ENCODE measurements at places on chromosomes 12 and 14.

GRCh38 chr12:68435816-68436215, 103.7 kb upstream of the MDM1 start:
- no peak for DNase-seq

DNA sequence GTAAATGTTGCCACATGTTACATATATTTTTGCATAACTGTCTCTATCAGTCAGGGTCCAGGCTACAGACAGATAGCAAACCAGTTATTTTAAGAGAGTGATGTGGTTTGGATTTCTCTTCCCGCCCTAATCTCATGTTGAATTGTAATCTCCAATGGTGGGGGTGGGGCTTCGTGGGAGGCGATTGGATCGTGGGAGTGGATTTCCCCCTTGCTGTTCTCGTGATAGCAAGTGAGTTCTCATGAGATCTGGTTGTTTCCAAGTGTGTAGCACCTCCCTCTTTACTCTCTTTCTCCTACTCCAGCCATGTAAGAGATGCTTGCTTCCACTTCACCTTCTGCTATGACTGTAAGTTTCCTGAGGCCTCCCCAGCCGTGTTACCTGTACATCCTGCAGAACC, 704.2 kb upstream of the TBX3 start:
- no peak for DNase-seq

DNA sequence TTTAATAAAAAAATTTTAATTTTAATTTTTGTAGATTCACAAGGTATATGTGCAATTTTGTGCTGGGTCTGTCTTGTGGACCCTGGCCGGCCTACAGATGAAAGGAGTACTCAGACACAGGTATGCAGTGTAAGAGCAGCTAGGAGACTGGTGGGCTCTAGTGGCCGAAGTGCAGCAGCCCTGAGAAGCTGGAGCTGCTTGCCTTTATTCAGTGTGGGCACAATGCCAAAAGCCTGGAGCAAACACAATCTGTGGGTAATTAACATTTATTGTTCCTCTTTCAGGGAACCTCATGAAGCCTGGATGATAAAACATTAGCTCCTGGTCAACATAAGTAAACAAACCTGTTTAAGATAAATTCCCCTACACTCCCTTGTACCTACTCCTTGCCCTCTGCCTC, 135.7 kb upstream of the SEL1L start:
- no peak for DNase-seq

DNA sequence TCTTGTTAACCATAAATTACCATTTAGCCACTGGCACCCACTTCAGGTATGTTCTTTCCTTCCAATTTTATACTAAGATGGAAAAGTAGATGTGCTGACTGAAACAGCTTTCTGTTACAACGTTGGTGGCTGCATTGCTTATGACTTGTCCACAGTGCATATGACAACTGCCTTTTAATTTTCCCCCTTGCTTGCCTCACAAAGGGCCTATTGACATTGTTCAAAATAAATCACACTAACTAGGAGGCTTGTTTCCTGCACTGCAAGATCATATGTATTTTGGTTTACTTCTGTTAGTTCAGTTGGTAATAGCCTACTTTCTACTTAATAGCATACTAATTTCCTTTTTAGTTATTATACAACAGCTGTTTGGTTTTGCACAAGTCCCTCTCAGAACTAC, 55.4 kb downstream of the SCAF11 start:
- no peak for DNase-seq

DNA sequence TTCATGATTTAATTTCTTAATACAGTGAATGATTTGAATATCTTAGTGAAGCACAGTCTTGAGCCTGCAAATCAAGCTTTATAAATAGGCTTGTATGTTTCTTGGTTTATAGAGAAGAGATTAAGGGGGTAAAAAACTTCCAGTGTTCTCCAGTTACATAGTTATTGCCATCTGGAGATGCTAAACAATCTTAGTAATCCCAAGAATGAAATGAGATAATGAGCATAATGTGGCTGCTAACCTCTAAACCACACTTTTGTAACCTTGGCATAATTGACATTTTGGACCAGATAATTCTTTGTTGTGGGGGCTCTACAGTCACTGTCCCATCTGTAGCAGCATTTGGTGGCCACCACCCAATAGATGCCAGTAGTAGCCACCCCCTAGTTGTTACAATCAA, 316.8 kb downstream of the CCDC91 start:
- no peak for DNase-seq

- DNase-seq = no peak
These were observed 1.2 kb downstream of the SPTSSA start for GRCh38 chr14:34460841-34461240.

DNA sequence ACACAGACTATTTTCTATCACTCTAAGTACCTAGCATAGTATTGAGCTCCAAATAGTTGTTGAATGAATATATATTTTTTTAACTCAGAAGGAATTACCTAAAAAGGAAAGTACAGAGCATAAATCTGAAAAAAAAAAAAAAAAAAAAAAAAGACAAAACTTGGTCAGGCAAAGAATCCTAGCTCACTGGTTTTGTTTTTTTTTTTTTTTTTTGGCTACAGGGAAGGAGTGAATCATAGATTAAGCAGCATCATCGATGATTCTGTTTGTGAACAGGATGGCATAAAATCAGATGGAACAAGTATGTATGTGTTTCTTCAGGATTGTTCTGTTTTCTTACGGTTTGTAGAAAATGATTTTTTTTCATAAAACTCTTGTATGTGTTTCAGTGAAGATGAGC, 66.1 kb upstream of the BCAT1 start:
- DNase-seq = no peak

Measured in stimulated activated CD4-positive, alpha-beta T cell treated with anti-CD3 and anti-CD28 coated beads, Interleukin-1b, Interleukin-23, amount 100 ng/mL, for 1 hour (primary cell).